GM19239 (cell line): ENCODE measurements at places on chromosomes 2 and 18.

GRCh38 chr2:71478806-71479205 lies 25.4 kb downstream of the DYSF start:
- no peak for DNase-seq

DNA sequence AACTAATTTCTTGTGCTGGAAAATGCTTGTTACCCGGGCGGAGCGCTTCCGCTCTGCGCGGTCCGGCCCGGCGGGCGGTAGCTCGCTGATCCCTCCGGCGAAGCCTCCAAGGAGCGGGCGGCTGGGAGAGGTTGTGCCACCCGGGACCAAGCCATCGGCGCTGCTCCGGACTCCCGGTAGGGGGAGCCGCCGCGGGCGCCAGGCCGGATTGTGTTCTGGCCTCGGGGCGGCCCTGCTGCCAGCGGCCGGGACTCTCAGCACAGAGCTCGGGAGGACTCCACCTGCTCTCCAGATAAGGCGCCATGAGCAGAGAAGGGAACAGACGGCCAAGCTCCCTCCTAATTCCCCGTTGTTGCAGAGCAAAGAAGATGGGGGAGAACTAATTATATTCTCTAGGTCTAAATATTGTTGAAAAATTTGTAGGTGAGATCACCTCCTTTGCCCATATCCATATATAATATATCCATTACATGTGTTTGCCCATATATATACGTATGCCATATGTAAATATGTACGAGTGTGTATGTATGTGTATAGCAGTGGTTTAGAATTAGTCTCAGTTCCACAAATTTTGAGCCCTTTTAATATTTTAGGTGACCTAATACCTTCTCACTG lies 13.8 kb upstream of the SATB2 start:
- no peak for DNase-seq

DNA sequence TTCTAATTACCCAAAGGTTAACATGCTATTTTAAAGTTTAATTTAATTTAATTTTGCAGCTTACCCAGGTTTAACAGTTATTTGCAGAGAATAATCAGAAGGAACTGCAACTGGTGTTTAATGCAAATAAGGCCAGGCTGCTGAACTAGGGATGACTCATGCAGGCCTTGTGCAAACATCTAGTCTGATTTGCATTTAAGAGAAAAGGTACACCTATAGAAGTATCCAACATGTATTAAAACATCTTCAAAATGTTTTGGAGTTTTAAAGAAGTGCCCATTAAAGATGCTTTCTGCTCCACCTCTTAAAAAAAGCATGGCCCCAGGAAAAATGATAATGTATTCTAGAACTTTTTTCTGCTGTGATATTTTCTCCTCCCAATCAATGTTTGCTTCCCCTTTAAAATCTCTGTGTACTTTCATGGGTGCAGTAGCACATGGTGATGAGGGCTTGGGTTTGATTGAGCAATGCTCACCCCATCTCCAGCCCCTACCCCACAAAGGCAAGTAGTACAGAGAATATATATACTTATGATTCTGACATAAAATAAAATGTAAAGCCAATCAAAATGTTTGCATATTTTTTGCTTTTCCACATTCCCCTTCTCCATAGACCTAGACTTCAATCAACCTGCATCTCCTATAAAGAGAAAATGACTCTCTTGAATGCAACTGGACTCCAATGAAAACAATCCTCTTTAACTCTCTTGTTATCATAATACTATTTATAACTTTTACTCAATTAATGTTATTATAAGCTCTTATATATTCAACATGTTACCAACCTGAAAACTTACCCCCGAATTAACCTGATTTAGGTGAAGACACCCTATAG lies 54.1 kb downstream of the ATP8B1 start:
- DNase-seq = peak; percentile 25

DNA sequence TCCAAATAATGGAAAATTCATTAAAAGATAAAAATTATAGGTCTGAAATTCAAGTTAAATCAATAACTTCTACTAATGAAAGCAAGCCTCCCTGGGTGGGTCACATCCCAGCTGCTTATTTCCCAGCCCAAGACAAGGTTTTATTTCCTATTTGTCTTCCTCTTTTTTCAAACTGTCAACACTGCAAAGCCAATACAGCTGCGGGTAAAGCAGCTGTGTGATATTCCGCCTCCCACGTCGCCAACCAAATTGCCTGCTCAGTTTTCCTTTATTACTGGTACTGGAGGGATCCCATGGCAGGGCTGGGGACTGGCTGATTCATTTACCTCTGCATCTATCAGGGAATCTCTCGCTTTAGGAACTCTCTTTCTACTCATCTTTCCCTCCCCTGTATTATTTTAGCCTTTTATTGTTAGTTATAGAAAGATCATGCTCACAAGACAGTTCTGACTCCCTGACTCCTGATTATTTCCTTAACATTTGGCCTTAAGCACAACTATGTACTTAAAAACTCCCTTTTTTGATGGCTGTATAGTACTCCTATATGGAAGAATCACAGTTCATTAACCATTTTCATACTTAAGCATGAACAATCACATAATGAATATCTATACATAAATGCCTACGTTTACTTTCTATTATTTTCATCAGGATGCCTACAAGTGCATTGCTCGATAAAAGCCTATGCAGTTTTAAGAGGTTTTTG lies 253.1 kb downstream of the CDCA7 start:
- no peak for DNase-seq

GRCh38 chr2:105330681-105331375 lies 1.3 kb upstream of the TGFBRAP1 start:
- no peak for DNase-seq
